ENCODE measurements at places on chromosomes 5 and 9.
A peak's percentile ranks its signal among the peaks of the same experiment; 100 is the strongest.

DNA sequence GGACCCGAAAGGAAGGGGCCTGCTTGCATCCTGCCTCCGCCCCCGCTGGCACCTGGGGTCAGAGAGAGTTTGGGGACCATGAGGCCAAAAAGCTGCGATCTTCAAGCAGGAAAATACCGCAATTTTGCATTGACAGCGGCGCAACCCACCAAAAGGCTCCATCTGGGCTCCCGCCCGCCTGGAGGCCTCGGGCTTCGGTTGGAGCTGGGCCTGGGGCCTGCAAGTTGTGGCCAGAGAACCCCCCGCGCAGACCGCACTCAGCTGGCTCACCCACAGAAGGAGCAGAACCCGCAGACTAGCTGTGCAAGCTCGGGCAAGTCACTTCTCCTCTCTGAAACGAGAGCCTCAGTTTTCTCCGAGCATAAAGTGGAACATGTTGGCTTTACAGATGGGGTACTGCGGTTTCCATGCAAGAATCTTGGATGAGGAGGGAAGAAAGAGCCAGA is 1.3 kb downstream of the NR5A1 start:
- DNase-seq = no peak

DNA sequence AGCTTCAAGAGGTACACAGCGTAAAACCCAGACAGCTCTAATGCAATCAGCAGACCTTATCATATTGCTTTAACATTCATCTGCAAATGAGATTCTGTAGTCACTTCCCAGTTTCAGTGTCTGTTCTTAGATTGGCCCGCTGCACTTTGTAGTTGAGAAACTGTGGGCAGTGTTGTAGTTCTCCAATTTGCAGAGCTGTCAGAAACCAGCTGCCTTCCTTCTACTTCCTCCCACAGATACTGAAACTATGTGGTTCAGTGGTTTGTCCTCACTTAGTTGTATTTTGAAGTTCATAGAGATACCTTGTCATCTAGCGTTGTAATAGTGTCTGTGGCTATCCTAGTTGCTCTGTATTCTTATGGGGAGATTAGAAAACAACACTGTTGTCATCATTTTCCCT is 39.6 kb upstream of the TRIM36 start:
- DNase-seq = peak; percentile 94

- no peak for DNase-seq
Observed at GRCh38 chr9:109487247-109487646, 10.9 kb downstream of the PTPN3 start.

DNA sequence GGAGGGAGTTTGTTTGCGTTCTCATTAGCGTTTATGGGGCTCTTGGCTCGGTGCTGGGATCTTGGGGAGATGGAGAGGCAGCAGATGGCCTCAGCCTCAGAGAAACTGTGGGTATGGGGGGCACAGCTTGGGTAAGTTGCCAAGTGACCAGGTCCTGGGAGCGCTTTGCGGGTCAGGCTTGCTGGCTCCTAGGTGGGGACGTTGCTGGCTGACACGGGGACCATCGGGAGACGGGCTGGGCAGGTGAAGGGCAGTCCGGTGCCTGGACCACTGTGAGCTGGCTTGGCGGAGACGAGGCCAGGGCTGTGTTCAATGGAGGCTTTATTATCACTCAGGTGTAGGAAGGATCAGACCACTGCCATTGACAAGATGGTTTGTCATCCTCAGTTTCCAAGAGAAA is 30.0 kb downstream of the FGD3 start:
- DNase-seq = no peak

GRCh38 chr9:27671636-27672035 is 98.4 kb upstream of the C9orf72 start:
- no peak for DNase-seq

Measured in KBM-7 (cell line).